ENCODE measurements at places on chromosomes 1 and 21.

DNA sequence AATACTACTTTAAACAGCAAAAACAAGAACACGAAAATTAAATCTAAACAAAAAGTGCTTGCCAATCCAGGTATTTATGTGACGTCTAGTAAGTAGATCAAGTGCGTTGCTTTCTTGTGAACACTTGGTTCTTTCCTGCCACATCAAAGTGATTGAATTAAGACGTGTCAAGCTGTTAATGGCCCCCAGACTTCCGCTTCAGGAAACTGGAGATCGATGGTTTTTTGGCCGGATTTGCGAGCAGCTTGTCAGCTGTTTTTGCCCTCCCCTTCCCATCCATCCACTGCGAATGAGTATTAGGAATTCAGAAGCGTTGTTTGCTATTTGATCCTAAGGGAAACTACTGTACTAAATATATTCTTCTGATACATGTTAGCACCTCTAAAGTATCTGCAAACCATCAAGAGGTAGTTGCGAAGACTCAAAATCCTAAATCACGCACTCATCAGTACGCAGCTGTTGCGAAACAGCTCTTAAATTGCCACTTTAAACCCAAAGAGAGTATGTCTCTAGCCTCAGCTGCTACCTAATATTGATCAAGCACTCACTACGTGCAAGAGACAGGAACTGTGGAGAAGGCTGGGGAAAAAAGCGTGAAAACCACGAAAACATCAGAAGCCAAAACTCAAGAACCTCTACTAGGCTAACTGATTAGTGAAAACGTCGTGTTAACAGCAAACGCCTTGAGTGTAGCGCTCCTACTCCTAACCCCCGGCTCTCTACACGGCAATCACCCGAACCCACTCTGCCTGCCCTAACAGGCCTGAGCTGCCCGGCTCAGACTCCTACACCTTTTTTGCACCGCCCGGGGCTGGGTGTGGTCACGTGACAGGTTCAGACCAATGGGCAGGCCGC lies 473 bp upstream of the BRDT start:
- no peak for DNase-seq

- DNase-seq: no peak
Observed at GRCh38 chr1:165645654-165646366, 14.8 kb downstream of the MGST3 start.

GRCh38 chr1:115529216-115529897 lies 112.4 kb upstream of the VANGL1 start:
- no peak for DNase-seq

GRCh38 chr1:231557898-231558707 lies 29.6 kb downstream of the TSNAX start:
- no peak for DNase-seq

GRCh38 chr1:213704941-213705340 lies 282.8 kb upstream of the PROX1 start:
- no peak for DNase-seq

- no peak for DNase-seq
Observed at GRCh38 chr1:65332821-65333220, 23.5 kb downstream of the DNAJC6 start.
